Activated T-helper 2 cell treated with anti-CD3 and anti-CD28 coated beads, Interferon-gamma antibody, Interleukin-2, Interleukin-4, amounts not matched to agents 10 μg/mL and 5 μg/mL and 100 μg/mL, durations not matched to agents 14 hours and 24 hours and 36 hours (primary cell): ENCODE measurements at places on chromosomes 5 and 9.

DNA sequence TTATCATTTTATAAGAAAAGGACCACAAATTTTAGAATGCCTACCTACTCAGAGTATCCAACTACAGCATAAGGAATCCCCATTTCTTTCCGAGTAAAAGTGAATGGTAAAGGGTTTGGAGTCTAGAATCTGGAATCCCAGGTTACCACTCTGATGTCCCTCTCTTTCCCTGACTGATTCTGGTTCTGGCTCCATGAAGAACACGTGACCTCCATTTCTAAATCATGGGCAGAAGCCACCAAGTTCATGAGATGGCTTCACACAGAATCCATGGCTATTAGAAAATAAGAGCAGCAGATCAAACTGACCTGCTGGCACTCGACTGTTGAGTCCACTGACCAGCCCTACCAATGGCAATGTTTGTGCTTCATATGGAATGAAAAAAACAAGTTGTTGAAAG is 40.7 kb downstream of the PFDN1 start:
- DNase-seq = no peak

DNA sequence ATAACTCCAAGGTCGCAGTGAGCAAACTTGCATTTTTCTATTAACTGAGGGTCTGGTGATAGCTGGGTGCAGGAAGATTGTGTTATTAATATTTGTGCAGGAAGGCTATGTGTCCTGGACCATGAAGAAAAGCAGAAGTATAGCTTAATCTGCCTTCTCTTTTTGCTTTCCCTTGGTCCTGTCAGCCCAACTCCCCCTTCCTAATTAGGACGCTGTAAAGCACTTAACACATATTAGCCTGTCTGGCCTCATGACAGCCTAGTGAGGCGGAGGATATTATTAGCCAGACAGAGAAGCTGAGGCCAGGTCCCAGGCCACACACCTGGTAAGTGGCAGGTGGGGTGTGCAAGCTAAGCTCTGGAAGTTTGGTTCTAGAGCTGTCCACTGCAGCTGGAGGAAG is 29.5 kb downstream of the SLC46A2 start:
- DNase-seq = no peak

- no peak for DNase-seq
These were observed 224.3 kb upstream of the S1PR3 start for GRCh38 chr9:88766778-88767503.

GRCh38 chr5:91313757-91314673 is 69.1 kb downstream of the ARRDC3 start:
- DNase-seq = peak; percentile 74

DNA sequence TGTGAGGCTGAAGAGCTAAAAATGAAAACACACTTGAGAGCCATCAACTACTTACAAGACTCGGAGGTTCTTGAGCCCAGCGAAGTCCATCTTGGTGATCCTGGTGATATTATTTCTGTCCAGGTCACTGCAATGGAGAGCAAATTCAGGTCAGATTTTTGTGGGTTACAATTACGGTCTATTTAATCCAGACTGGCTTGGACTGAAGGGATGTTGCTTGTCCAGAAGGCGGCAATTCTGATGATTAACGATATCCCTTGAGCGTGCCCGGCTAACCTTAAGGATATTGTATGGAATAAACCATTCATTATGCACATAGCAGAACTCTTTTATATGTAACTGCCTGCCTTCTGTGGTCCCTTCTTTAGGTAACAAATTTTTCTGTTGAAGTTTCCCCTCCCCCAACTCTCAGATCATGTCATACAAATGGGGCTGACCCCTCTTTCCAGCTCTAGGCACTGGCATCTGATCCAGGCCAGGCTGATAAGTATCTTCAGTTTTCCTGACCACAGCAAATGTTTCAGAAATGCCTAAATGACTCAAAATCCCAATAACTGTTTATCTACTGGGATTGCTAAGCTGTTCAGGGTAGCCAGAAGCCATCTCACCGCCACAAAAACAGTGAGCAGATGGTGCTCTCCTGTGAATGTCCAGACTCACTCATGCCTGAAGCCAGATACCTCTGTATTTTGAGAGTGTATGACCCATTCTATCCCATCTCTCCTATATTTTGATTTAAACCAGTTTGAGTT is 49.4 kb downstream of the SLIT3 start:
- no peak for DNase-seq

DNA sequence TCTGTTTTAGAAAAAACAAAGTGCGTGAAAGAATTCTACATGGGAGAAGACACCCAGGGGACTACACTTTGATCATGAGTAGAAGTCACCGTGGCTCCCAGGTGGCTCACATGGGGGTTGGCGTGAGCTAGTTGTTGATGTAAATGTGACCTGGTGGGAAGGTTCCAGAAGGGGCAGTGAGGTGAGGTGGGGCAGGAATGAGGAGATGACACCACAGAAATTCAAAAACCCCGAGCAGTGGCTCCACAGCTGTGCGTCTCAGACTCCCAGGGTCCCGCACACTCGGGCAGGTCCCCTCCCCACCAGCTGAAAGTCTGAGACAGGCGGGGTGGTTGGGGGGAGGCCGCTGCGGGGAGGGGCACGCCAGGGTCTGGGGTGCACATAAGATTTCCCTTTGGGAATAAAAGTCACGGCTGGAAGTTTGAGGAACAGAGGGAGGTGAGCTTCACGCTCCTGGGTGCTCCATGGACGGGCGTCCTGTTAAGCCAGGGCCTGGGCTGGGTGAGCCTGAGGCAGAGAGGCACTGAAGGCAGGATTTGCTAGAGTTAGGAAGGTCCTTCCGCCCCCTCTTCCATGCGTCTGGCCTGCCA is 29.9 kb downstream of the GLT6D1 start:
- DNase-seq = no peak
